ENCODE measurements at places on chromosomes 7 and 10.

DNA sequence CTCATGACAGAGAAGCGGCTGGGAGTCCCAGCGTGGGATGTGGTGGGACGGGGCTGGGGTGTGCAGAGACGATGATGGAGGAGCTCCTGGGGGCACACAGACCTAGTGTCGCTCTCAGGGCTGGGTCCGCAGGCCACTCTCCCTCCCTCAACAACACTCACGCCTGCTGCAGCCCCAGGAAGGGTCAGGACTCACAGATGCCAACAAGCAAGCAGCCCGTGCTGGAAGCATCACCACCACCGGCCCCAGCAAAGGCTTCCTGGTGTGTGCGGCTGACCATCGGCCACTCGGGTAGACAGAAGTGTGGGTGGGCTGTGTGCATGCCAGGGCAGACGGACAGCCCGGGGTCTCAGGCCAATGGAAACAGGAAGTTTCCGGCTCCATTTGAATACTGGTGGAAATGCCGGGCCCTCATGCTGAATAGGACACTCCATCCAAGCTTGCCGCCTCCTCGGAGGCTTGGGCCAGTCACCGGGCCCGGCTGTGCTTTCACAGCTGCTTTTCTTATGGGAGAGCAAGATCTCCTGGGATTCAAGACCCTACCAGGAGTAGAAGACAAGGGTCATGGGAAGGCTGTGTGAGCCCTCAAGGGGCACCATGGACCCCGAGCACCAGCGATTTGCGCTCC, 178.1 kb downstream of the ELFN1 start:
- no peak for DNase-seq

GRCh38 chr7:16561943-16562342, 35.3 kb downstream of the LRRC72 start:
- DNase-seq = no peak

DNA sequence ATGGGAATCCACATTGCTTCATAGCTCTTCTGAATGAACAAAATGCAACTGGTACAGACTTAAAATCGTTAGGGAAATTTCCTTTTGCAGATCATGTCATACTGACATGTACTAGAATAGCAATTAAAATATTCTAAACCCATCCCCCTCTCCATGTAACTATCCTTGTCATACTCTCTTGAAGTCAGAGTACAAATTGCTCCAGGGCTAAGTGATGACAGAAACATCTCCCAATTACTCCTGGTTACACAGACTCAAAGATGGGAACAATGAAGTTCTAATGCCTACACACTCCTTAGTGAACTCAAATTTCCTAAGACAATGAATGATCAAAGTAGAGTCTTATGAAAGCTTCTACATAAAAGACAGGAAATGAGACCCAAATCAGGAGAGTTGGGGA, 87.2 kb downstream of the PDE1C start:
- no peak for DNase-seq

DNA sequence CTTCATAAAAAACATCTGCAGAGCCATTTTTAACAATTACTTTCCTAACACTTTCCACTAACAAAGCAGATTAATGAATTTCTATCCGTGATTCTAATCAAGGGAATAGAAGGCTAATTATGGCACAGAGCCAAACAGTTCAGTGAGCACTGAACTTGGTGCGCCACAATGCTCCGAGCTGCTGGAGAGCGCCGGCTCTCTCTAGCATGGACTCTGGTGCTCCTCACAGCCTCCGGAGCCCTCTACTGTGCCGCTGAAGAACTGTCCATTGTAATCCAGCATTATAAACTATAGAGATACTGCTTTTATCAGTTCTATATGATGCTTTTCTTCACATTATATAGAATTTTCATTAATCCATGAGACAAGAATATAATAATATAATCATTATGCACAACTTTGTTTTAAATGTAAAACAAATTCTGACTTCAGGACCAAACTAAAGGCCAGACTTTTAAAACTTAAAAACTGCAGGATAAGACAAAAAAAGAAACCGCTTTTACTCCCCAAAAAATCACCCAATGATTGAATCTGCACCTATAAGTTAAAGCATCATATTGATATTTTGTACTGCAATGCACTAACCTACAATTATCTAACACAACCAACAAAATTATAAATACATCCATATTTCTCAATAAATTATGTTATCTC, 123.6 kb downstream of the RNF32 start:
- DNase-seq = no peak

GRCh38 chr7:77993838-77994237, 195.3 kb downstream of the PHTF2 start:
- DNase-seq = no peak

DNA sequence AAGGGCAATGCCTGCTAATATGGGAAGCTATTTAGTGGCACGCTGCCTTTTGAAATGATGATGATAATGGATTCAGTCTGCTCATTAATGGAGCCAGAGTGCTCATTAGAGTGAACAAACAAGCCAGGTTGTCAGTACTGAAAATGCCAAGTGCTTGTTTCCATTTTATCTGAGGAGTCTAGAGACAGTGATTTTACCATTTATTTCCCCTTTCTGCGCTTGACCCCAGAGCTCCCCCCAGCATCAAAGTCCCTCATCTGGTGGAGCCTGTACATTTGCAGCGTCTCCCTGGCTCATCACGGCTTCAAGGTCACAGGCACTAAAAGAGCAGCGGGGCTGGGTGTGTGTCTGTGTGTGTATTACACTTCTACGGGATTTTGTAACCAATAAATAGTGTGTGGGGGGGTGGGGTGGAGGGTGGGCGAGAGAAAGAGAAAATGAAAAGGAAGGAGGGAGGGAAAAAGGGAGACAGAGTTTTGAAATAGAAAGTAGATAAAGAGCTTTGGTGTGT, 553.8 kb downstream of the TFEC start:
- no peak for DNase-seq

DNA sequence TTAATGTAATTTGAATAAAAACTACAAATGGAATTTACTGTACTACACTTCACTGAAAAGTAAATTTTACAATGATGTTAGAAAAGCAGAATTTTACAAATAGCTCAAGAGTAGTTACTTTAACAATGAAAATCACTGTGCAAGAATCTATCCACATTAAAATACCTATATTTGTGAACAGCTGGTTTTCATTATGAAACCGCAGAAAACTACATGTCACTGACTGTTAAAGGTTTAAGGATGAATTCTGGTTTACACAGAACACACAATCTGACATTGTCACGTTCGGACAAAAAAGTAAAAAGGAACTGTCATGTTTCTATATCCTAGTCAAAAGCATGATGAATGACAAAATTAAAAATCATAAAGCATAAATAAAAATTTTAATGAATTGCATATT, 415.3 kb upstream of the PRKCQ start:
- no peak for DNase-seq

DNA sequence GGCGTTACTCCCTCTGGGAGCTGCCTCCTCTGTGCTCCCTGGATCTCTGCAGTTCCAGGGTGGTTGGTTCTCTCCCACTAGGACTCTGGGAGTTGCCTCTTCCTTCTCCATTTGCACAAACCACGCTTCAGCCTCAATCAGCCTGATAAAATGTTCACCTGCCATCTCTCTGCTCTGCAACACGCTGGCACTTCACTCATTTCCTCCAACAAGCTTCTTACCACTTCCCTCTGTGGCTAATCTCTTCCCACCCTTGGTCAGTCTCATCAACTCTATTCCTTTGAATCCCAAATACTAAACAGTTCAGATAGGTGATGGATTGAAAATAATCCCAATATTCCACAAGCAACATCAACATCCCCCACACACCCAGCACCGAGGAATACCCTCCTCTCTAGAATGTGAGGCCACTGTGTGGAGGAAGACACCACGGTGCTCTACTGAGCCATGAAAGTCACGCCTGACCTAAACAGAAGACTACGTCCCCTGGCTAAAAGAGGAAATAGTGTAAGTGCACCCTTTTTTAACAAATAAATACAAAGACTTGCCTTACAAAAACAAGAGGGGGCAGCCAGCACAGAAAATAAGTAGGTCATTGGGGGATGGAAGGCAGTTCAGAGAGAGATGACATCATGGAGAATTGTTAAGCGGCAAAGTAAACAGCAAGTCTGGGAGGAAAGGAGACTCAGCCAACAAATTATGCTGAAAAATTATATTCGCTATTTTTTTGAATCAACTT, 1.9 kb upstream of the FAM170B start:
- DNase-seq = no peak

DNA sequence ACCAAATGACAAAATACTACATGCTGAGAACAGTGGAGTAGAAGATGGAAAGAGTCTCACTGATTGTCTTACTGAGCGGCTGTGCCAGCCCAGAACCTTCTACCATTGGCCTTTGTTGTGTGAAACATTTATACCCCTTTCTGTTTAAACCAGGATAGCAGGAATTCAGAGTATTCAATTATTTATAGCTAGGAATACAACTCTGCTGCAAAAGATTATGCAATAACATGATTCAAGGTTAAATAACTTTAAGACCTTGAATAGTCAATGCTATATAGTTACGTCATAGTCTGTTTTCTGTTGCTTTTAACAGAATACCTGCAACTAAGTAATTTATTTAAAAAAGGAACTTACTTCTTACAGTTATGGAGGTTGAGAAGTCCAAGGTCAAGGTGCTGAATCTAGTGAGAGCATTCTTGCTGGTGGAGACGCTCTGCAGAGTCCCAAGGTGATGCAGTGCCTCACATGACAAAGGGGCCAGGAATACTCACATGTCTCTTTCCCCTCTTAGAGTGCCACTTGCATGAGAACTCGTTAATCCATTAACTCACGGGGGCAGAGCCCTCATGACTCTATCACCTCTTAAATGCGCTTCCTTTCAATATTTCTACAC, 371.8 kb downstream of the MDFIC start:
- DNase-seq = no peak

GRCh38 chr10:124738441-124738840, 5.7 kb downstream of the FAM53B start:
- no peak for DNase-seq

- DNase-seq = no peak
Measured at GRCh38 chr10:1022413-1022812, 3.2 kb downstream of the IDI2 start.

DNA sequence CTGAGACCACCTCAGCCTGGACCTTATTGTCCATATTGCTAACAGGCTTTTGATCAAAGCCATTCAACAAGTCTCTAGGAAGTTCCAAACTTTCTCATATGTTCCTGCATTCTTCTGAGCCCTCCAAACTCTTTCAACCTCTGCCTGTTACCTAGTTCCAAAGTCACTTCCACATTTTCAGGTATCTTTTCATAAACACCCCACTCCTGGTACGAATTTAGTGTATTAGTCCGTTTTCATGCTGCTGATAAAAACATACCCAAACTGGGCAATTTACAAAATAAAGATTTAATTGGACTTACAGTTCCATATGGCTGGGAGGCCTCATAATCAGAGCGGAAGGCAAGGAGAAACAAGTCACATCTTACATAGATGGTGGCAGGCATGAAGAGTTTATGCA, 836.8 kb downstream of the SORCS1 start:
- DNase-seq = no peak

DNA sequence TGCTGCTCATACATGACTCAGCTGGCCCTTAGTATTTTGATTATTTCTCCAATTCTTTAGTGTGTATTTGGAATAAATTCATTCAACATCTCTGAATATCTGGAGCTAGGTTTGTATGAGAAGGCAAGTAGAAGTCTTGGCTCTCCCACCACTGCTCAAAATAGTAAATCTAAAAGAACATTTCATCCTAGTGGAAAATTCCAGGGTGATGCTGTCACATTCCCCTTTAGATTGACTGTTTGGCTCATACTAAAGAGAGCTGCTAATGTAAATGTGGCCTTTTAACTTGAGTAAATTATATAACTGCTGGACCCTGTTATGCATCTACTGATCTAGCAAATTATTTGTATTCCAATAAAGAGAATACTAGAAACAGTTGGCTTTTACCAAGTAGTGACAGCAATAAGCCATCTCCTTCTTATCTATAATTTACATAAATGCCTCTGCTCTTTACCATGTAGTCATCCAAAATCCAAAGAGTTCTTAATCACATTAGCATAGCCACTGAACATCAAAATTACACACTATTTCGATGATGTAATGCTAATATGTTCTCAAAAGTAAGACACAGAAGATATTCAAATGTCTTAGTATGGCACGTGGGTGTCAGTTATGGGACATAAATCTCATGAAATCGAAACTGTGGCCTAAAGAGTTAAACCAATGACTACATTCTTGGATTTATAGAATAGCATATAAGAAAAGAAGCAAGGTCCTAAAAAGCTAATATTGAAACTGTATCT, 86.9 kb upstream of the KCND2 start:
- DNase-seq = no peak

DNA sequence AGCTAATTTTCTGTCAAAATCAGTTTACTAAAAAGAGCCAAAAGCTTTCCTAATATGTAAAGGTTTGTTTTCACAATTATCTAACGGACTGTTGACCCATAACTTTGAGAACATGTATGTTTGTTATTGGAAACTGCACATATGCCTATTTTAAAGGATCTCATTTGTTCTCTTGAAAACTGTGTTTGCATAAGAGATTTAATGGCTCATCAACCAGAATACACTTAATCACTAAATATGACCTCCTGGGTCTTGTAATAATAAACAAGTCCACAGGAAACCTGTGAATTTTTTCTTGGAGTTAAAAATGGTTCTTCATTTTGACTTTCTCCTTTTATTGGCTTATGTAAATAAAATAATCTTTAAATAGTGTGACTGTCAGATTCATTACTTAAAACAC, 48.3 kb upstream of the STEAP1B start:
- no peak for DNase-seq

- DNase-seq = no peak
Measured at GRCh38 chr10:34374356-34375045, 440.6 kb downstream of the PARD3 start.

- no peak for DNase-seq
Measured at GRCh38 chr10:132679640-132680039, 106.3 kb downstream of the NKX6-2 start.

- no peak for DNase-seq
Measured at GRCh38 chr7:83611776-83612175, 37.2 kb downstream of the SEMA3E start.

GRCh38 chr10:44385026-44385695, at the start of gene CXCL12:
CXCL12 (minus strand) TSS chr10:44385097; CDS start chr10:44385005, 92 bp downstream.
- DNase-seq = no peak

GRCh38 chr7:76428868-76429805, 4.4 kb downstream of the ZP3 start:
- DNase-seq = no peak

- no peak for DNase-seq
Measured at GRCh38 chr7:16399265-16399831, 22.0 kb downstream of the CRPPA start.

All from activated CD8-positive, alpha-beta memory T cell treated with anti-CD3 and anti-CD28 coated beads for 48 hours (primary cell).